NCI-H187 (cell line): ENCODE measurements at places on chromosomes 1 and 21.
A peak's percentile ranks its signal among the peaks of the same experiment; 100 is the strongest.

GRCh38 chr1:41342774-41343355 is 18.4 kb upstream of the FOXO6 start:
- DNase-seq, result no peak

GRCh38 chr1:104856518-104856917 is 1106.8 kb downstream of the AMY1C start:
- no peak for DNase-seq

DNA sequence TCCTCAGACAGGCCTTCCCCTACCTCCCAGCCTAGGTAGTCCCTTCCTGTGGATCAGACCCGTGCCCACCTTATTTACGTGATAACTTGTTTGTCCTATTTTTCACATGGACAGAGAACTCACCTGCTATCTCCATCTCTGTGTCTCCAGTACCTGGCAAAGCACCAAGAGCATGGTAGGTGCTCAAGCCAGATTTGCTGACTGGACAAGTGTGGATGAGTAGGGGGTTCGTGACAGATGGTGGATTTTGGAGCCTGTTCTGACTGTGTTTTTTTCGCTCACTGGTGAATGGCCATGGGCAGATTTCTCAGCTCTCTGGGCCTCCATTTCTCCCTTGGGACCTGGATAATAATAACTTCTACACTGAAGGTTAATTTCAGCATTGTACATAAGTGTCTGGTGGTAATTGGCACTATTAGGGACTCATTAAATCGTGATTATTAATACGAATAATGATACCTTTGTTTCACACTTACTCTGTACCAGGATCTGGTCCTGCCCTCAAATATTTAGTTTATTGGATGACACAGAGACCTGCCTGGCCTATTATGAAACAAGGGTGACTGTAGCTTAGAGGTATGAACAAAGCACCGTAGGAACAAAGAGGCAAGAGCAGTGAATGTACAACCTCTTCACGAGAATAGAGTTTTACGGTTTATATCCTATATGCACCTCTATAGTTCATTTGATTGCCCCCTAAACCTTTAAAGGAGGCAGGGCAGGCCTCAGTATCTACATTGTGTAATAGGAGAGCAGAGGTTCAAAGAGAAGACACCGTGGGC is 24.5 kb upstream of the SLC26A9 start:
- DNase-seq, result no peak

DNA sequence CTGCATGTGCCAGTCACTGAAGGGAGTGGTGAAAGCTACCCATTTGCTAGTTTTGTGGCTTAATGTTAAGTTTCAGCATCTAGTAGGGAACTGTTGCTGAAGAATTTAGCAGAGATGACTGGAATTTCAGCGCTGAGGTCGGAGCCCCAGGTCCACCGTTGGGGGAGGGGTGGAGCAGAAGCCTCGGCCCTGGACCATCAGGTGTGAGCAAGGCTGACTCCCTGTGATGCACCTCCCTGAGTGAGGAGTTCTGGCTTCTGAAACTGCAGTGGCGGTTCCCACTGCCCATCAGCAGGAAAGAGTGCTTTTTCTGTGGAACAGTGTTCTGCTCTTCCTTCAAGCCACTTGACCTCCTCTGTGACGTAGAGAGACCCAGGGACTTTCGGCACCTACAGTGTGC is 1.3 kb downstream of the NOS1AP start:
- DNase-seq, result peak; percentile 65

DNA sequence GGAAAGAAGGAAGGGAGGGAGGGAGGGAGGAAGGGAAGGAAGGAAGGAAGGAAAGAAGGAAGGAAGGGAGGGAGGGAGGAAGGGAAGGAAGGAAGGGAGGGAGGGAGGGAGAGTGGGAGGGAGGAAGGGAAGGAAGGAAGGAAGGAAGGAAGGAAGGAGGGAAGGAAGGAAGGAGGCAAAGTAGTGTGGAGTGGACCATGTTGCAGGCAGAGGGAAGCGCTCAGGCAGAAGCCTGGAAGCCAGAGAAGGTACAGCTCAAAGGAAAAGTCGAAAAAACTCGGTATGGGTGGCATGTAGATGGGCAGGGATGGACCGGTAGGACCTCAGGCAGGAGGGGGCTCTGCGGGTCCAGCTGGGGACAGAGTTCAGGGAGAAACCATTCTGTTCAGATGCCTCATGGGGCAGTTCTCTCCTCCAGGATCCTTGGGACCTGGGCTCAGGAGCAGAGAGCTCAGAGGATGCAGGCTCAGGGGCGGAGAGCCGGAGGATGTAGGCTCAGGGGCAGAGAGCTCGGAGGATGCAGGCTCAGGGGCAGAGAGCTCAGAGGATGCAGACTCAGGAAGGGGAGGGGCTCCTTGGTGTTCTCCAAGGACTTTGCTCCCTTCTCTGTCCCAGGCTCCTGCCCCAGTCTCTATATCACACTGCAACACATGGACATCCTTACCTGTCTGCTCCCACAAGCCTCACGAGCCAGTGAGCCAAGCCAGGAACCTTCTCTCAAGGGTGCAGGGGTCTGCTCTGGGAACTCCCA is 13.6 kb upstream of the PADI3 start:
- no peak for DNase-seq

DNA sequence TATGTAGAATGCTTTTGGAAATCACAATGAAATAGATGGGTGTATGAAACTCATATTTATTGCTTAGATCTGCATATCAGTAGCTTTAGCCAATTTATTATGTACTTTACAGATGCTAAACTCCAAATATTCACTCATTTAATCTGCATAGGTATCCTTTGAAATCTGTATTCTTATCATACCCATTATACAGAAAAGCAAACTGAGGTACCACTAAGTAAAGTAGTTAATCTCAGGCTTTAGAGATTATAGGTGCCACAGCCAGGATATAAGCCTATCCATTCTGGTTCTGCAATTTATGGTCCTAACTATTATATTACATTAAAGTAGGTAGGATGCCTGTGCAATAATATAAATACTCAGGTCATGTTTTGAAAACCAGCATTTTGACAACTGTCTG is 369.4 kb downstream of the NCAM2 start:
- no peak for DNase-seq

GRCh38 chr1:182330303-182330702 is 61.3 kb downstream of the GLUL start:
- peak; percentile 29 for DNase-seq

- DNase-seq, result no peak
These were observed 163.4 kb downstream of the DNM3 start for GRCh38 chr1:172004671-172005070.

DNA sequence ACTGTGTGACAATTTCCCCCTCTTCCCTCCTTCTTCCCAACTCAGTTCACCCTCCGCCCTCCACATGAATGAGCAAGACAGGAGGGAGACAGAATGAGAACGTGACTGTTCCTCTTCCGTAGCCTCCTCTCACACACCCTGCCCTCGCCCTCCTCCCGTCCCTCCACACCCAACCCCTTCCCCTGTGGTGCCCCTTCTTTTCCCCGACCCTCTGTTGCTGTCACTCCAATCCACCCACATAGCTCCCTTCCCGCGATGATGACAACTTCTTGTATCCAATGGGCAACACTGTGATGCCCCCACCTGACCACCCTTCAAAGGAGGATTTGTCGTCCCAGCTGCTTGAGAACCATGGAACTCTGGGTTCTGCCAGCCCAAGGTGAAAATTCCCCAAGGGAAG is 41.4 kb upstream of the COX20 start:
- DNase-seq, result no peak

DNA sequence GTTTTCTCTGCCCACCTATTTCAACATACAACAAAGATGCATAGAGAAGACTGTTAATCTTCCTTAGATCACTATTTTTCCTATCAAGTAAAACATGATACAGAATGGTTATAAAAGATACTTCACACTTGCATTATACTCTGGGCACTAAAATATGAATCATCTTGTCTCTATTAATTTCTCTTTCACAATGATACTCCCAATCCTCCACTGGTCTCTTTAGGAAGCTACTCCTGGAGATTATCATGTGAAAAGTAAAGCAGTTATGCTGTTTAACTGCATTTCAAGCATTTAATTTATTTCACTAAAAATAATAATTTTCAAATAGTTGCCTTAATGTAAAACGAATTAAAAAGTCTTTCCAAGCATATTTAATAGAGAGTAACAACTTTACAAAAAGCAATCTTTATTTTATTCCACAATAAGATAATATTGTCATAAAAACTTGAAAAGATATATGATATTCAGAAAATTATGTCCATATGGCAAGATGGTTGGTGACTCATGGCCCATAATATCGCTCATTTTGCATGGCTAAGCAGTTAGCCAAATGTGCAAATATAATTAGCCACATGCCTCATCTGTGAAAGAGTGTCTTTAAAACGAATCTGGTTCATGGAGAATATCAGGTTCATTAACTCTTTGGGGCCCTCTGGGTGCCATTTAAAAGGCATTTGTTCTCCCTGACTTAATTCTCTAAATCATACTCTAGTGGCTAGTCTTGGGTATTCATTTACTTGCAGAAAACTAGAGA is 1569.0 kb upstream of the B3GALT2 start:
- DNase-seq, result no peak

GRCh38 chr1:71921935-71922559 is 360.3 kb downstream of the NEGR1 start:
- DNase-seq, result no peak

- DNase-seq, result no peak
These were observed 10.8 kb upstream of the BCAR3 start for GRCh38 chr1:93692451-93692861.
